Effector memory CD8-positive, alpha-beta T cell (primary cell): ENCODE measurements at places on chromosomes 6 and 20.
A peak's percentile ranks its signal among the peaks of the same experiment; 100 is the strongest.

GRCh38 chr20:9179193-9179802 lies 110.4 kb downstream of the PLCB4 start:
- no peak for DNase-seq

DNA sequence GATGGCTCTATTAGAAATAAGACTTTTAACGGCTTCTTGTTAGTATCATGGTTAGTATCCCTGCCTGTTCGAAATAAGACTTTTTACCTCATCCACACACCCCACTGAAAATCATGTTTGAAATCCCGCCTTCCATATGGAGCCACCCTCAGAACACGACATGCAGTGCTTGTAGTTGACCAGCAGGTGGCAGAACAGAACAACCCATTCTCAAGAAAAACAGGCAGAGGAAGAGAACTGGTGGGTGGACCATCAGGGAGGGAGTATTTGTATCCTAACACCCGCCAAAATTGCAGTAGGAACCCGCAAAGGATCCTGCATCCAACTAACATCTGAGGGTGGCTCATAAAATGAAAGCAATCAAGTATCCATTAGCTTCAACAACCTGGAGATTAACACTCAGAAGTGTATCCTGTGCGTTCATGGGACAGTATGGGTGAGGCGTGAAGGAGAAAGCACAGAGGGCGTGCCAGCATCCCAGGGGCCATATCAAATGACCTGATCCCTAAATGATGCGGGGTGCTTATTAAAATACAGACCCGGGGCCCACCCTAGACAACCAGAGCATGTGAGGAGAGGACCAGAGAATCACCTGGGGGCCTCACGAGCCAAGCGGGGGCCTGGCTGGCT lies 89.6 kb upstream of the NHSL1 start:
- DNase-seq, result peak; percentile 47

GRCh38 chr6:43125555-43125954 lies 45.5 kb upstream of the SRF start:
- no peak for DNase-seq

- no peak for DNase-seq
Observed at GRCh38 chr6:81938014-81938856, 185.8 kb upstream of the TENT5A start.

DNA sequence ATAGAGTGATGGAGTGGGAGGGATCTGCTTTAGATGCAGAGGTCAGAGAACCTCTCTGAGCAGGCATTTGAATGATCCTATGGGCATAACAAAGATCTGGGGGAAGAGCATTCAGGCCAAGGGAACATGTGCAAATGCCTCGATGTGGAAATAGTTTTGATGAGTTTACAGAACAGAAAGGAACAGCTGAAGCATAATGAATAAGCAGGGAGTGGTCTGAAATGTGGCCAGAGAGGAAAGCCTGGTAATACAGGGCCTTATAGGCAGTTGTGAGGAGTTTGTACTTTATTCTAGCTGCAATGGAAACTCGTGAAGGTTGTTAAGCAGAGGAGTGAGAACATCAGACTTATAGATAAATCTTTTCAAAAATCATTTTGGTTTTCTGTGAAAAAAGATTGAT lies 33.0 kb upstream of the ME1 start:
- DNase-seq, result no peak

DNA sequence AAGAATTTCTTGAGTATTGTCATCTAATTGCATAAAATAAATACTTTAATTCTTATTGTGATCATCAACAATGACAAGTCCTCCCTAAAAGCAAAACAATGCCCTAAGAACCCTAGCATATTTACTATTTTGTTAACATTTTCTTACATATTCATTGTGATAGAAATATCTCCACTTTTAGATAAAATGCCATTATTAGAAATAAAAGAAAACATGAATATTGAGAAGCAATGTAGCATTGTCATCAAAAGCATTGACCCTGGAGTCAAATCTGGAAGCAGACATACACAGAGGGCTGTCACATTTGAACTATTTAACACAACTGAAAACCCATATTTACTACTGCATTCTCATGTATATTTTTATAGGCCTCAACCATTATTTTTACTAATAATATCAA lies 257.7 kb downstream of the SYNE1 start:
- no peak for DNase-seq

DNA sequence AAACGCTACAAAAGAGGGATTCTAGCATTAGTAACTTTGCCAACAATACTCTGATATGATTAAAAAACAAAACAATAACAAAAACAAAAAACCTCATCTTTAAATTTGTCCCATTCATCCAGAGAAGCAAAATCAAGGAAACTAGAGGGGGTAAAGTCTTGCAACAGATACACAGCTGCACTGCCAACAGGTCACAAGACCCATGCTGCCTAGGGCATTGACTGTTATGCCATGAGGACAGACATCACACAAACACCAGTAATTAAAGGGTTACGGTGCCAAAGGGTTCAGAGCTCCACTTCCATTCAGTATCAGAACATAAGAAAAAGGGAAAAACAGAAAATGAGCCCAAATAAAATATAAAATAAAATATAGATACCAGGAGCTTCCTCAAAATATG lies 1.6 kb downstream of the TBC1D20 start:
- no peak for DNase-seq

GRCh38 chr6:30793521-30794194 lies 49.3 kb upstream of the IER3 start:
- DNase-seq, result peak; percentile 22

- DNase-seq, result no peak
Observed at GRCh38 chr6:37085198-37085597, 79.7 kb downstream of the FGD2 start.

DNA sequence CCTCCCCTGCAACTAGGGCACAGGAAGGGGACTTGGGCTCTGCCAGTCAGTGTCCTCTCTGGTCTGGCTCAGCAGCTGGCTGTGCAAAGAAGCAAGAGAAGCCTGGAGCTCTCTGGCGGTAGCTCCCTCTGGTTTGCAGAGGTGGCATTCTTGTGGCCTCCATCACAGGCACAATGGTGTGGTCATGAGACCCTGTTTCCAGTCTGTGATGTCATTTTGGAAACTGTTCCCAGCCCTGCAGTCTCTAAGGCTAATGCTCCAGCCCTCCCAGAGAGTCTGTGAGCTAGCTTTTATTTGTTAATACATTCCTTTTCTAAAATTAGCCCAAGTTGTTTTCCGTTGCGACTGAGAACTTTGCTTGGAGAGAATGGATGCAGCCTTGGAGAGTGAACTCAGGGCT lies 69.5 kb upstream of the FOXQ1 start:
- no peak for DNase-seq

DNA sequence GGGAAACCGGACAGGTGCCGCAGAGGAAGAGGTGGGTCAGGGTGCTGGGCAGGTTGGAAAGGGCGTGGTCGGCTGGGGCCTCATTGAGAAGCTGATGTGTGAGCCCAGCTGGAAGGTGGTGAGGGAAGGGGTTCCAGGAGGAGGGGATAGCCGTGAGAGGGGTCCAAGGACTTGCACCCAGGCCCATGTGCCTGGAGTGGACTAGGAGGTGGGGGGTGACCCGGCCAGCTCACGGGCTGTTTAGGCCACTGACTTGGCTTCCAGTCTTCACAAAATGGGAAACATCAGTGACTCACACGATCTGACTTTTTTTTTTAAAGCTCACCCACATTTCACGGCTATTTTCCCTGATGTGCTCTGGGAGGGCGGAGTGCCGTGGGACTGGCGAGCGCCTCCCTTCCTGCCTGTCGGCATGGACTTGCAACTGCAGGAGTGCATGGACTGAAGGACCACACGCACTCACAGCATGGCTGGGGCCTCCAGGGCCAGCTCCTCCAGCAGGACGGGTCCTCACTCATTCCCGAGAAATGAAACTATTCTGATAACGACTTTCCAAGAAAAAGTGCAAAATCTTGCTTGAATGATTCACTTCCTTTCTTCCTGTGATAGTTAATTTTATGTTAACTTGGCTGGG lies 13.5 kb upstream of the PDE10A start:
- no peak for DNase-seq

- DNase-seq, result no peak
Observed at GRCh38 chr6:93731306-93731705, 311.9 kb upstream of the EPHA7 start.

DNA sequence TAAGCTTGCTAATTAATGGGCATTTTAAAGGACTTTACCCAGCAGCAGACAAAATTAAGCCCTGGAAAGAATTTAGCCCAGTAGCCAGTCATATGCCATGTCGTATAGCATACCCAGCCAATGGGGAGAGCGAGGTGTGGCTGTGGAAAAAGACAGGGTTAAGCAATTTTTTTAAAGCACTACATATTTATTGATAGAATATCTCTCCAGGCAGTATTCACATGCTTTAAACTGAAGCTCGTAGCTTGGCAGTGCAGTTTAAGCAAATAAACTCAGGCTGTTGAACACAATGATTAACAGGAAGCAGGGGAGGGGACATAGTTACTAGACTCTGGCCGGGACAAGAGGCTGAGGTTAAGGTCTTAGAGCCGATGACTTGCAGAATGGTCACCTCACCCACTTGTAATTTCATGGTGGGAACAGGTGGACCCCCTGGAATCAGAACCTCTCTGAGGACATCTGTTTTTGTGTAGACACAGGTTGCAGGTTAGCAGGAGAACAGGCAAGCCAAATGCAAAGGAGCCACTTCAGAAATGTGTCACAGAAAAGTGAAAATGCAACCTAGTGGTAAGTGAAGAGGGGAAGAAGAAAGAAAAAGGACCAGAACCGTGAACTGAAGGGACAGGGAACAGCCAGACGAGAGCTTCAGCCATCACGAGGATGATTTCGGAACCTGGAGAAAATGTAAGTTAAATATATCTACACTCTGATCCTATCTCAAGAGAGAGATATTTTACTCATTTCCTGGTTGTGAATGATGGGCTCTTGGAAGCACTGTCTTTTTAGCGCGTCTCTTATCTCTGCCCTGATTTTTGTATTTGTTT lies 7.2 kb downstream of the GCNT2 start:
- no peak for DNase-seq

GRCh38 chr6:122736616-122737015 lies 42.9 kb upstream of the FABP7 start:
- DNase-seq, result no peak

GRCh38 chr6:37492991-37493660 lies 6.6 kb downstream of the CCDC167 start:
- DNase-seq, result no peak

GRCh38 chr20:16947479-16947878 lies 199.3 kb downstream of the OTOR start:
- DNase-seq, result no peak

- DNase-seq, result no peak
Observed at GRCh38 chr6:112990971-112991370, 643.8 kb downstream of the RFPL4B start.

- no peak for DNase-seq
Observed at GRCh38 chr6:146135167-146135566, 106.3 kb downstream of the GRM1 start.

DNA sequence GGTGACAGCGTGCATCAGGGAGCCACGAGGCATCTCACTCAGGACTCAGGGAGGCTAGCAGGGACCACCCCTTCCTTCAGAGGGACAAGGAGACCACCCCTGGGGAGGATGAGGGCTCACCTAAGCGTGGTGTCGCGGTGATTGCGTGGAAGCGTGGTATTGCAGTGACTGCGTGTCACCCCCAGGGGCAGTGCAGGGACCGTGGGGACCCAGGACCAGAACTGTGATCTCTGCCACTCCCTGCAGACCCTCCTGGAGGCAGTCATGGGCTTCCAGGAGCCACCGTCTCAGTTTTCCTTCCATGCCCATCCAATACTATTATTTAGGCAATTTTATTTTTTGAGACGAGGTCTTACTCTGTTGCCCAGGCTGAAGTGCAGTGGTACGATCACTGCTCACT lies 147.1 kb downstream of the TAF4 start:
- DNase-seq, result no peak
